Stimulated activated CD4-positive, alpha-beta T cell treated with anti-CD3 and anti-CD28 coated beads, Interleukin-15, amount 100 ng/mL, for 1 hour (primary cell): ENCODE measurements at places on chromosomes 6 and 20.

GRCh38 chr20:46128310-46129151 is 10.4 kb downstream of the CD40 start:
- DNase-seq, result no peak

- no peak for DNase-seq
Measured at GRCh38 chr6:10668126-10668917, 26.1 kb downstream of the C6orf52 start.

GRCh38 chr6:118826096-118826495 is 67.9 kb upstream of the ASF1A start:
- no peak for DNase-seq

DNA sequence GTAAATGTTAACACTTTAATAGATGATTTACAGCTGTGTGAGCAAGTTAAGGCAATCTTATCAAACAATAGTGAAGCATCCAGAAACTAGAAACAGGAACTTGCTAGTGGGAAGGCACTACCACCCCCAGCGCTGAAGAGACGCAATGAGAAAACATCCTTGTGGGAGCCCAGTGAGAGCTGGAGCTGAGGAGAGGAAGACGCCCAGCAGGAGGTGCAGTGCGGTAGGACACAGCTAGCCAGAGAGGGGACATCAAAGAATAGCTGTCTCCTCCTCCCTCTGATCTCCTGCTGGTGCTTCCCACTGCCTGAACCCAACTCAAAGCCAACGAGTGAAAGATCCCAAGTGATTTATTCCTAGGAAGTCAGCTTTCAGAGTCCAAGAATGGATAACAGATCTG is 140.3 kb downstream of the COL12A1 start:
- no peak for DNase-seq

DNA sequence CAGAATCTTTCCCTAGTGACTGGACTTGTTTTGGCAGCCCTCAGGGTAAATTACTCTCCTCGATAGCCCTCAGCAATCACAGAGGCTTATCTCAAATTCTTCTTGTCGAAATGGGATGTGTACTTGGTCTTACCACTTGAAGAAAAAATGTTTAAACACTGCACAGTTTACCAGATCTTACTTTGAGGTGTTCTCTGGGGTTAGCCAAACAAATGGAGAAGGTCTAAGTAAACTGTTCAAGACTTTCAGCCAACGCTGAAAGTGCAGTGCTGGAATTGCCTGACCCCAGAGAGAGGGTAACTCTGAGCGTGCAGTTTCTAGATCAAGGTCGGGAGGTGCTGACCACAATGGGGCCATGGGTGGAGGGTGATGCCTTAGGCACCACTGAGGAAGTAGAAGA is 39.2 kb downstream of the MYLIP start:
- no peak for DNase-seq

- DNase-seq, result no peak
Measured at GRCh38 chr20:15716256-15716655, 857.0 kb downstream of the KIF16B start.

- no peak for DNase-seq
Measured at GRCh38 chr6:158104696-158105095, 63.4 kb downstream of the SERAC1 start.

DNA sequence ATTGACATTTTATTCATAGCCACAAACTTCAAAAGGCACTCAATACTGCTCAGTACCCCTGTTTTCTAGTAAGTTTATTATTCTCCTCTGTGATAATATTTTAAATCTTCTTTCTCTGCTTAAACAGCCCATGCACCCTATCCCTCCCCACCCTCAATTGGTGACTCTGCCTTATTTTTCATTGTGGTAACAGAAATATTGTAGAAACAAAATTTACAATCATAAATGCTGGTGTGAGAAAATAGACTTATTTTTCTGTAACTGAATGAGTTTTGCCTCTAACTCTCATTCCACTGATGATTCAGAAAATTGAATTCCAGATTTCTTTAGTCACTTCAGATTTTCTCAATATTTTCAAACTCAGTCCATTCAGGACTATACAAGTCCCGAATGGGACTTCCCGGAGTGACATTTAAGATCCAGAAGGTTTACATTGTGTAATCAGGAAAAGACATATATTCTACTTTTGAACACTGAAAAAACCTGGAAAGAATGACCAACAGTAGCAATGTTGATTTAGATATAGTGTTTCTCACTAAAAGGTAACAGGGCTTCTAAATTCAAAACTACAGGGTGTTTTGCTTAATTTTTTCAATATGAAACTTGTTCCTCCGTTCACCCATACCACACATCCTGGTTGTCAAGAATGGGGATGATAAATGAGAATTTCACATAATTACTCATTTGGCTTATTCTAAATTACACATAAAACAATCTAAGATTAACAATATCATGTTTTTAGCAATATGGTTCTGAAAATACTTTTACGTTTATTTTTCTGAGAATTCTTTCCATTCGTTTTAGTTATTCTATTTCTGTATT is 34.8 kb upstream of the UST start:
- no peak for DNase-seq

GRCh38 chr6:36430351-36430750 is 12.3 kb downstream of the PXT1 start:
- DNase-seq, result no peak

GRCh38 chr20:20843982-20844381 is 131.5 kb upstream of the RALGAPA2 start:
- no peak for DNase-seq

DNA sequence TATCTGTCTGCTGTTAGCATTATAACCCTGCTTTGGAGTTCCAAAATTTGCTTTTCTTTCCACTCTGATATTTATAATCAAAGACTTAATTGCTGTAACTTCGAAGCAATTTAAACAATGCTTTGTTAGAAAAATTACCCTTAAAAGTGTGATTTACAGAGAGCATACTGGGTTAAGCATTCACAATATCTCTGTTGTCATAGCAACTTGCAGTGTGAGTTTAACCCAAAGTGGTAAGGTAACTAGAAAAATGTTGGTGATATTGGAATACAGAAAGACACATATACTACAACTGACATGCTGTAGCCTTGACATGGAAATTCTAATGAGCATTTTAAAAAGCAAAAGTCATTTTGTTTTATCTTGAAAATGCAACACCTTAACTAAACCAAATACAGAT is 70.4 kb upstream of the SMLR1 start:
- no peak for DNase-seq

DNA sequence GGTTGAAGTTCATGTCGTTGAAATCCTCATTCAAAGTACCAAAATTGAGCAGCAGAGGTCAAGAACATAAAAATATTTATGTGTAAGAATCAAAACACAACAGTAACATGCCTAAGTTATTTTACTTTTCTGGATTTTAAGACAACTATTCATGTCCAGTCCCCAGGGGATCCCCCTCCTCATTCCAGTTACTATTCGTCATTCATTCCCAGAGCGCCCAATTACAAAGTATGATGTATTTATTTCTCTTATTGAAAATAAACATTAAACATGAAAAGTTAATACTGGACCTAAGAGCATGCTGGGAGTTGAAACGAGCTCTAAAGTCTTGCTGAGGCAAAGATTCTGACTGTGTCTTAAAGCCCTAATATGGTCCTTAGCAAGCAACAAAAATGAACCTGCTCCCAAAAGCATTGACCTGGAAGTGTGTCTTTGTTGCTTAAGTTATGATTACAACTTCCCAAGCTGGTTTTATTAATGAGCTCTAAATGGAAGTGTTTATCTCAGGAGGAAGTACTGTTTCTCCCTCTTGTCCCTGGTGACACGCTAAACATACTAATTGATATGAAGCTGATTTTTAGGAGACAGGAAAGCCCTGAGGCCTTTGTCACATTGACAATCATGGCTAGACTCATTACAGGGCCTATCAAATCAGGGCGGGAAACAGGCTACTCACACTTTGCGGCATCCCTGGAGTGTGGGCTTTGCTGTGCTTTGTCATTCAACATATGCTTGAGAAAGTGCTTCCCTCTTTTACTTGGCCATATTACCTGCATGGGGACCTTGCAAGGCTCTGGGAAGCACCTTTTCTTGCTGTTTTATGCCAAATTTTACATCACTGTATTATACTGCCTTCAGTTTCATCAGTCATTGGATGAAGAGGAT is 192.2 kb upstream of the DTNBP1 start:
- DNase-seq, result no peak

DNA sequence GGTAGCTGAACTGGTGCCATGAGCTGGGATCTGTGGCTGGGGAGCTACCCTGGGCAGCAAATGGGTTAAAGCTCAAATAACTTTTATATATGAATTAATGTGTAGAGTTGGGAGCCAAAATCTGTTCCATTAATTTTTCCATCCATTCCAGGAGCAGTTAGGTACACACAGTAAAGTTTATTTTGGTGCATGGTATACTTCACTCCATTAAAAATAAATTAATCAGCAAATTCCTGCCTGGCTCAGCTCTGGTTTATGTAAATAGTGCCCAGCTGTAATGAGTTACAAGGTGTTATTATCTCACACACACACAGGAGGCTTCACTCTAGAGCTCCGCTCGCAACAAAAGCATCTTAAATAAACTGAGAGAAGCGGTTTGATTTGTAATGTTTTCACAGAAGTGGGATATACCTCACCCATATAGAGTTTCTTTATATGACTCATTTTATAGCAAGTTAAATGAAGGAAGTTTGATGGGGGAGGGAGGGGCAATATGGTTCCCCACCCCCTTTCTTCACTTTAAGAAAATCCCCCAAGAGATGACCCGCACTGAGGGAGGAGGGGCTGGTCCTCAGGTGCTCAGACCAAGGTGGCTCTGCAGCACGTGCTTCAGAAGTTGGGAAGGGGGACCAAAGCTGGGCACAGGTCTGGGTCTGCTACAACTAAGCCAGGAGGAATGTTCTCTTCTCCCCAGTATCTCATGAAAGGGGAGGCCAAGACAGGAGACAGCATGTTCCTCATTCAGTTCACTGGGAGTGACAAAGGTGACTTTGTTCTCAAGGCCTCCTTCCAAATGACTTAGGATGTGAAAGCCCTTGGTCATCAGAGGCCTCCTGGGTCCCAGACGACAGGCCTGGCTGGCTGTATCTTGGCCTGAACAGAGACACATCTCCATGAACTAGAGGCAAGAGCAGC is 10.5 kb upstream of the FAM83C start:
- DNase-seq, result no peak

GRCh38 chr20:43194137-43194536 is 4.4 kb upstream of the PTPRT start:
- DNase-seq, result no peak

DNA sequence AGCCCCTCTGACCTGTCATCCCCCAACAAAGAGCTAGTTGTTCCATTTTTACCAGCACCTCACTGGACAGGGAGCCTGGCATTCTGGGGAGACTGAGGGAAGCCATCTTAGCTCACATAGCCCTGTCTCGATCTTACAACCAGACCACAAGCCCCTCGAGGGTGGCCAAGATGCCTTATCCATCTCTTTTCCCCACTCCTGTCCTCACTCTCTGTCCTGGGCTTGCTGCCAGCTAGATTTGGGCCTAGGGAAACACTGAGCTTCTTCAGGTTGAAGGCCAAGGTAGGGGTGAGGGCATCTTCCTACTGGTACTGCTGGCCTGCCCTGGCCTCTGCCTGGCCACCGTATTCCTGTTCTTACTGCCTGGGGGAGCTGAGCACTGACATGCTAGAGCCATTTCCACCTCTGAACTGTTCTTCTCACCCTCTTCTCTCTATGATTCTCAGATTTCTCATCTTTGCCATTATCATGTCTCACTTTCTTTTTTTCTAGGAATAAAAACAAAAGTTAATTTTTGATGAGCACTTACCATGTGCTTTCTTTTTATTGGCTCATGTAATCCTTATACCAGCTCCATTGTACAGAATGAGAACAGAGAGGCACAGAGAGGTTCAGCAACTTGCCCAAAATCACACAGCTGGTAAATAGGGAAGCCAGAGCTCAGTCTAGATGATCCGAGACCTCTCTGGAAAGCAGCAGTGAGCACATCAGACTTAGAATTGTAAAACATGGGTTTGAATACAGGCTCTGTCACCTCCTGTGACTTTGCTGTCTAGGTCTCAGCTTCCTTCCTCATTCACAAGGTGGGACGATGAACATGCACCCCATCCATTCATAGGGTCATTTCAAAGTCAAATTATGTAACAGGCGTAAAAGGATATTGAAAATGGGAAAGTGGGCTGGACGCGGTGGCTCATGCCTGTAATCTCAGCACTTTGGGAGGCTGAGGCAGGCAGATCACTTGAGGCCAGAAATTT is 28.7 kb downstream of the FGD2 start:
- DNase-seq, result no peak

DNA sequence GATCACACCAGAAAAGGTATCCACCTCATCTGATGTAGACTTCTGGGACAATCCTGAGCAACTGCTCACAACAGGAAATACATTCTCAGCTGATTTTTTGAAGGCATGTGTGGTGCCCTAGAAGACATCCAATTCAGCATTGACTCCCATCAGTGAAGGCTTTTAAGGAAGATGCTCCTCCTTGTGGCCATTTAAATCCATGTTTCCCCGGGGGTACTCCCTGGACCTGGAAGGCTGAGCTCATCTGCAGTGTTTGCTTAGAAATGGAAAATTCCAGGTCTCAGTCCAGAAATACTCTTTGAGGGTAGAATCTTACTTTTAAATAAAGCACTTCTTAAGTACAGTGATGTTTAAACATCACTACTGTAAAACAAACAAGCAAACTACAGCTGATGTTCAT is 195.5 kb upstream of the PDE10A start:
- no peak for DNase-seq

- DNase-seq, result no peak
Measured at GRCh38 chr20:53706466-53707370, 113.1 kb upstream of the ZNF217 start.

GRCh38 chr6:132973514-132973993 is 159.2 kb downstream of the RPS12 start:
- DNase-seq, result no peak

GRCh38 chr6:146028851-146029572 is at the start of gene GRM1:
Gene GRM1 (plus strand): TSS chr6:146029062. CDS start chr6:146029518, 456 bp downstream.
- no peak for DNase-seq

DNA sequence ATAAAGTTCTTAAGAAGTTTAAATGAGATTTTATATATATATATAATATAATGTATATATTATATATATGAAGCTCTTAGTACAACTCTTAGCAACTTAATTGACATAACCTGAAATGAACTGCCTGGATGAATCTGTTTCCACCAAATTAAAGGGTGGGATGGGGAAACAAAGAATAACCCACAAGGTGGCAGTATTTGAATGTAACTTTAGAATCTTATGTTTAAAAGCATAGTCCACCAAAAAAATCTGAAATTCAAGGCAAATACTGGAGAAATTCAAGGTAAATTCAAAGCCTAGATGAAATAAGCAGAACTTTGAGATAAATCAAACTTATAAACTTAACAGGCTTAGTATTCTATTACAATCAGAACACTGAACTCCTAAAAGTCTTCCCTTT is 4.4 kb upstream of the IBTK start:
- DNase-seq, result no peak

GRCh38 chr6:26290941-26291340 is 74.1 kb upstream of the BTN3A2 start:
- no peak for DNase-seq

DNA sequence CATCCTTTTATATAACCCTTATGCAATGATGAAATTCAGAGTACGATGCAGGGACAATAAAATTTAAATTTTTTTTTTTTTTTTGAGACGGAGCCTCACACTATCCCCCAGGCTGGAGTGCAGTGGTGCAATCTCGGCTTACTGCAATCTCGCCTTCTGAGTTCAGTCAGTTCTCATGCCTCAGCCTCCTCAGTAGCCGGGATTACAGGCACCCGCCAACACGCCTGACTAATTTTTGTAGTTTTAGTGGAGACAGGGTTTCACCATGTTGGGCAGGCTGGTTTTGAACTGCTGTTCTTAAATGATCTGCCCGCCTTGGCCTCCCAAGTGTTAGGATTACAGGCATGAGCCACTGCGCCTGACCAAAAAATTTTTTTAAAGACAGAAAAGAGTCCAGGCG is 15.2 kb downstream of the MTO1 start:
- no peak for DNase-seq
